ENCODE measurements at places on chromosomes 12 and 14. TPM values are rescaled to one million over a fixed set of nuclear protein-coding genes. Genes with fewer than 3 reads are reported as not detected.
A peak's percentile ranks its signal among the peaks of the same experiment; 100 is the strongest.

The NELL2 gene
- 10.2 TPM for total RNA-seq

DNA sequence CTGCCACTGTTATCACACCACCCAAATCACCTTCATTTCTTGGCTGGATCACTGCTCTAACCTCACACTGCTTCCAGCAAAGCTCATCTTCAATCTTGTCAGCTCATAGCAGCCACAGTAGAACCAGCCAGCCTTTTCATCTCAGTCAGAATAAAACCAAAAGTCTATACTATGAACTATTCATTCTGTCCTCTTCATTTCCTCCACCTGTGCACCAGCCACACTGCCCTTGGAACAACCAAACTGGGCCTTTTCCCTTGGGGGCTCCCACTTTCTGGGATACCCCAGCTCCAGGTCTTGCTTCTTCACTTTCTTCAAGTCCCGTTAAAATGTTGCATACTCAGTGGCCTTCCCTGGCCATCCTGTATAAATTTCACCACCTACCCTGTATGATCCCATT is 234.4 kb upstream of the DAAM1 start:
- H3K4me3 ChIP-seq, result no peak overlapping the region
- no peak overlapping the region for H3K27ac ChIP-seq
- H3K4me1 ChIP-seq, result peaks cover 5% of the 10 kb centered on the region
- no peak for DNase-seq

- H3K4me3 ChIP-seq, result no peak overlapping the region
- H3K27me3 ChIP-seq, result no peaks in the 10 kb centered on the region
- no peak for DNase-seq
- no peak overlapping the region for H3K27ac ChIP-seq
These were observed 72.7 kb downstream of the NIN start for GRCh38 chr14:50758305-50758704.

The CD63 gene
- total RNA-seq, result 230 TPM

- H3K36me3 ChIP-seq, result peaks cover 19% of the 10 kb centered on the region
- H3K4me1 ChIP-seq, result peaks cover 54% of the 10 kb centered on the region
- peak; percentile 58 for DNase-seq
- peak overlapping the region; percentile 89 for H3K27ac ChIP-seq
- no peaks in the 10 kb centered on the region for H3K27me3 ChIP-seq
- H3K4me3 ChIP-seq, result peak overlapping the region; percentile 13
These were observed 2.7 kb upstream of the RPS6KA5 start for GRCh38 chr14:91063119-91063518.

DNA sequence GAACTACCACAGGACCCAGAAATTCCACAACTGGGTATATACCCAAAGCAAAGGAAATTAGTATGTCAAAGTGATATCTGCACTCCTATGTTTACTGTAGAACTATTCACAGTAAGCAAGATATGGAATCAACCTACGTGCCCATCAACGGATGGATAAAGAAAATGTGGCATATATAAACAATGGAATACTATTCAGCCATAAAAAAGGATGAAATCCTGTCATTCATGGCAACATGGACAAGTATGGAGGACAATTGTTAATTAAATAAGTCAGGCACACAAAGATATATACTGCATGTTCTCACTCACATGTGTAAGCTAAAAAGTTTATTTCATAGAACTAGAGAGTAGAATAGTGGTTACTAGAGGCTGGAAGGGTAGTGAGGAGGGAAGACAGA is 97.0 kb downstream of the CEP83 start:
- no peak for DNase-seq
- H3K27ac ChIP-seq, result no peak overlapping the region
- H3K27me3 ChIP-seq, result no peaks in the 10 kb centered on the region

- no peak overlapping the region for H3K4me3 ChIP-seq
- H3K27ac ChIP-seq, result no peak overlapping the region
- no peaks in the 10 kb centered on the region for H3K36me3 ChIP-seq
- no peak for DNase-seq
- no peaks in the 10 kb centered on the region for H3K4me1 ChIP-seq
These were observed 1224.1 kb upstream of the SEL1L start for GRCh38 chr14:82757776-82758175.

The ESR2 gene
- total RNA-seq, result not detected

DNA sequence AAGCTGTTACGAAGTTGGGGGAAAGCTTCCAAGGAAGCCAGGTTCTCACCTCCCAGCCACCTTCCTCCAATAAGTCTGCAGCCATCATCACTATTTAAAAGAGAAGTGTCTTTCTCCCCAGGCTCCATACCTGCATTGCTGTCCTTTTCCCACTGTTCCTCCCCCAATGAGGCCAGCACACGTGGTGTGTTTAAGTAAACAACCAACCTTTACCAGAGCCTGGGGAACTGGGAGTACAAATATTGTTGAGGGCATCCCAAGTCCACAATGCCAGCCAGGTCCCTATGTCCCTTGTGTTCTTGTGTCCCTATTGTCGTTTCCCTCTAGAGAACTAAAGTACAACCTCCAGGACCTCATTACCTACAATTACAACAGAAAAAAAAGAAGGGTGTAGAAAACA is 49.2 kb upstream of the PNMA1 start:
- H3K27ac ChIP-seq, result peak overlapping the region; percentile 70
- no peak for DNase-seq
- H3K4me3 ChIP-seq, result no peak overlapping the region

DNA sequence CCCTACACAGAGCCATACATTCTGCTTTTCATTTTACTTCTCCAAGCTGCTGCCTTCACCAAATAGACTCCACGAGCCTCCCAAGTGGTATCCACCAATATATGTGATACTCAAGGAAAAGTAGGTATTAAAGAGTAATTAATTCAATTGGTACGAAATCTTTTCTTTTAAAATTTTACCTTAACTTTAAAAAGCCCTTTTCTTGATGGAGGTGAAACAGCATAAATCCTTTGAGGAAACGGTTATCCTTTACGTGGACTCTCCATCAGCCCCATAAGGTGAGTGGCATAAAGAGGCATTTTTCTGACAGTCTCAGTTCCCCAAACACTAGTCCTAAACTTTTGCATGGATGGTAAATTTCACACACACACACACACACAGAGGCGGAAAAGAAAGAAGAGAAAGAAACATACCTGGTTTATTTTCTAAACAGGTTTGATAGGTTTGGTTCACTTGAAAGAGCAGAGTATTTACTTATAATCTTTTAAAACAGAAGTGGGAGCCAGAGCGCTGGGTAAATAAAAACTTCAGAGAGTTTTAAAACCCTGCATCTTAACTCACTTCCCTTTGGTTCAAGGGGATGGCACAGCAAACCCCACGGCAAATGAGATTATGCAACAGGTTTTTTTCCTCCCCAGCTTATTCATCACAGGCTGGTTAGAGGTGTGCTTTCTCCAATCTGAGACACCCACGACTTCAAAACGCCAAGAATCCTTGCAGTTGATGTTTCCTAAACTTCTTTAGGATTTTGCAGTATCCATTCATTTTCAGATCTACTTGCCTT is 1.9 kb downstream of the DUSP16 start:
- H3K27ac ChIP-seq, result peak overlapping the region; percentile 92
- peaks cover 43% of the 10 kb centered on the region for H3K4me1 ChIP-seq
- H3K27me3 ChIP-seq, result no peaks in the 10 kb centered on the region
- H3K36me3 ChIP-seq, result peaks cover 43% of the 10 kb centered on the region
- DNase-seq, result peak; percentile 58

DNA sequence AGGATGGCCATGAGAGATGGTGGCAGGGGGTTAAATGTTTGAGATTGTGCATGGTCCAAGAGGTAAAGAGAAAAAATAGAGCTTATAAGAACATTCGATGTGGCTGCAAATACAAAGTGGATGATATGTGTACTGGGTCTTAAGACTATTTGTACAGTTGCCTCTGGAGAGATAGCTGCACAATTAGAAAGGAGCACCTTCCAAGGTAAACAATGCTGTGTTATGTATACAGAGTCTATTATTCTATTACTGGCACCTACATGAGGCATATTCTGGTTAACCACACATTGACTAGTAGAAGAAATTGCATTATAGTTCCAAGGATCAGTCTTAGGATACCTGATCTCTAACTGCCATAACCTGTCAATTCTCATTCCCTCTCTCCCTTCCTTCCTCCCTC is 238.0 kb upstream of the FOXN3 start:
- H3K4me1 ChIP-seq, result peaks cover 26% of the 10 kb centered on the region
- no peaks in the 10 kb centered on the region for H3K27me3 ChIP-seq
- H3K36me3 ChIP-seq, result peaks cover 20% of the 10 kb centered on the region

The ARHGEF40 gene
- 0.16 TPM for total RNA-seq

DNA sequence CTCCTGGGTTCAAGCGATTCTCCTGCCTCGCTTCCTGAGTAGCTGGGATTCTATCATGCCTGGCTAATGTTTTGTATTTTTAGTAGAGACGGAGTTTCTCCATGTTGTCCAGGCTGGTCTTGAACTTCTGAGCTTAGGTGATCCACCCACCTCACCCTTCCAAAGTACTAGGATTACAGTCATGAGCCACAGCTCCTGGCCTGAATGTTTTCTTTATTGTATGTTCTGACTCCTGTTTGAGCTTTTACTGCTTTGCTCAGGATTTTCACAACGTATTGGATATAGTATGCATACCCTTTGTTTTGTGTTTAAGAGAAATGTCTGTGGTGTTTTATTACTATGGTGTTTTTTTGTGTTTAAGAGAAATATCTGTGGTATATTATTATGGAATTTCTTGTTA is 37.2 kb downstream of the ATF7IP start:
- H3K27me3 ChIP-seq, result no peaks in the 10 kb centered on the region
- peaks cover 61% of the 10 kb centered on the region for H3K4me1 ChIP-seq
- no peak overlapping the region for H3K4me3 ChIP-seq
- no peak for DNase-seq

- no peaks in the 10 kb centered on the region for H3K4me1 ChIP-seq
These were observed 193.6 kb downstream of the KSR2 start for GRCh38 chr12:117774941-117775775.

DNA sequence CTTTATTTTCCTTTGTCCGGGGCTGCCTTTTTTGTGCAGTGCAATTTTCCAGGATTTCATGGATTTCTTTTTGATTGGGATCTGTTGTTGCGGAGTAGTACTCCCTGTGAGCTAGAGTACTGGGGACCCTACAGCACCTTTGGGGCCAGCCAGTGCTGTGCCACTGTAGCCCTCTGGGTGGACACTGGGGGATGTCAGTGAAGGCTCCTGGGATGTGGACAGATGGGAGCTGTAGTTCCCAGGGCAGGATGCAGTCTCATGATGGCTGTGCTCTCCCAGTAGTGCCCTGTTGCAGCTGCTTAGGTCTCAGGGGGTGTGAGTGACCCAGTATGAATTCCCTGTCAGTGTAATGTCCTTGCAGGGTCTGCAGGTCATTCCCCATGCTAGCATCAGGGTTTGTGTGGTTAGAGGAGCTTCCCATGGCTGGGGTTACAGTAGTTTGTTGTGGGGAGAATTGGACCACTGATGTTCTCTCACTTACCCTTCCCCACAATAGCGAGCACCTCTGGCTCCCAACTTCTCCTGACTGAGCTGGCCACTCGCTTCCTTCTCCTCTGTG is 72.2 kb downstream of the BRMS1L start:
- no peak overlapping the region for H3K4me3 ChIP-seq
- peaks cover 12% of the 10 kb centered on the region for H3K27me3 ChIP-seq
- no peak for DNase-seq
- no peak overlapping the region for H3K27ac ChIP-seq
- H3K4me1 ChIP-seq, result no peaks in the 10 kb centered on the region

DNA sequence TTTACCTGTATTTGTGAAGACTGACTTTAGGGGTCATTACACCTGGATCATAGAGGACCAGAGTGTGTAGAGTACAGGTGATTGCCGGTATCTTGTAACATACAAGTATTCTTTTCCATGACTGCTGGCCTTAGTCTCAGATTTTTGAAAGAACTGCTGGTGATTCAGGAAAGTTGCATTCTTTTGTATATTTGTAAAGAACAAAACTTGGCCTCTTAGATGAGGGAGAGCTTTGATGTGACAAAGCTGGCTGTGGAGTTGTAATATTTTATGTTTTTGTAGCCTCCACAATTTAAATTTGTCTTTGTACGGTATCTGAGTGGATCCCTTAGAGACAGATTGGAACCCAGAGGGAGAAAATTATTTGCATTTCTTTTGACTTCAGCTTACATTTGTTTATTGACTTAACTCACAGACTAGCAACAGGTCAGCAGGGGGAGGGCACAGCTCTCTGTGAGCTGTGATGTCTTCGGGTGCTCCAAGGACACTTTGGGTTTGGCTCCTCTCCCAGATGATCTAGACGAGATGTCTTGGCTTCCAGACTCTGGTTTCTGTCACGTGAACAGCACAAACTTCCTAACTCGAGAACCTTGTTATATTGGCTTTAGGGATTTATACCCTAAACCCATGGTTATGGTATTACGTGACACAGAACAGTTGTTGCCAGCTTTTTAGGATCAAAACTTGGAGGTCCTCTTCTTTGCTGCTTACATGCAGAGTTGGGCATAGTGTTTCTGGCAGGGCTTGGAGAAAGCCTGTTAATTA is 65.9 kb downstream of the DAAM1 start:
- H3K27ac ChIP-seq, result no peak overlapping the region
- no peaks in the 10 kb centered on the region for H3K27me3 ChIP-seq
- no peak overlapping the region for H3K4me3 ChIP-seq
- no peaks in the 10 kb centered on the region for H3K36me3 ChIP-seq
- H3K4me1 ChIP-seq, result no peaks in the 10 kb centered on the region
- no peak for DNase-seq

The FITM1 gene
- 1.0 TPM for total RNA-seq

The ALG10B gene
- total RNA-seq, result 14.6 TPM

DNA sequence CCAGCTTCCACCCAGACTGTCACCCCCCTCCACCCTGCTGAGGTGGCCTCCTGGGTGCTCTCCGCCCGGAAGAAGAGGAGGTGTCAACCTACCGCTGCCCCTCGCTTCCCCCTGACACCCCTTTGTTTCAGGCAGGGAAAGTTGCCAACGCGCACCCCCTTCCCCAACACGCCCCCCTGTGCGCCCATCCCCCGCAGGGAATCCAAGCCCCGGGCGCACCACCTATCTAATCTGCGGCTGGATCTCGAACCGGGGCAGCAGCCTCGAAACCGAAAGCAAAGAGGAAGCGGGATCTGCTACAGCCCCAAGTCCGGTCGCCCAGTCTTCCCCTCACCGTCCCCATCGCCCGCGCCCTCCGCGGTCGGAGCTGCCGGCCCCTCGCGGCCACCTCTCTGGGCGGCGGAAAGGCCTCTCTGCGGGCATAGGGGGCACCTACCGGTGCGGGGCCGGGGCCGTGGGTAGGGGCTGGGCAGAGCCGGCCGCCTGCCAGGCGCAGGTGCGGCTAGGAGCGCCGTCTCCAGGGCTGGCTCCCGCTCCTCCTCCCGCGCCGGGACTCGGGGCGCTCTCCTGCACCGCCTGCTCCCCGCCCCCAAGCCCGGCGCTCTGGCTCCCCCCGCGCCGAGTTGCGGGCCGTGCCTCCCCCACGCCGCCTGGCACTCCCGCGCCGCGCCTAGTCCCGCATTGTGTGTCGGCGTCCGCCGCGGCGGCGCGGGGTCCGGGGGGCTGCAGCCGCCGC is 18.3 kb upstream of the PLEKHH1 start:
- H3K4me1 ChIP-seq, result peaks cover 2% of the 10 kb centered on the region
- DNase-seq, result peak; percentile 47
- H3K4me3 ChIP-seq, result peak overlapping the region; percentile 81

The GOLT1B gene
- 46.1 TPM for total RNA-seq

DNA sequence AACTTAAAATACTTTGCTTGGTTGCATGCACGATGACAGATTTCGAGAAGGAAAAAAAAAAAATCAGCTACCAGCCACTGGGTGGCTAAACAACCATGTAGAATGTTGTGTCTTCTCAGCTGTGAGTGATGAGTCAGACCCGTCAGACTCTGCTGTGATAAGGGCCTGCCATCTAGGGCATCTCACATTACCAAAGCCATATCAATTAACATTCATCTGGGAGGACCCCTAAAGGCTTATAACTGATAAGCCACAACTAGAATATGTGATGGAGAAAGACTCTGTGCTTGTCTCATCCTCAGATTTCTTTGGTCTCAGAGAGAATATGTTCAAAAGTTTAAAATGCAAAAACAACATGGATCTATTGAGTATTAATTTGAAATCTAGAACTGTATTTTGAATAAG is 111.5 kb downstream of the PAX9 start:
- DNase-seq, result no peak
- H3K4me3 ChIP-seq, result no peak overlapping the region
- no peaks in the 10 kb centered on the region for H3K27me3 ChIP-seq
- no peaks in the 10 kb centered on the region for H3K4me1 ChIP-seq
- H3K27ac ChIP-seq, result no peak overlapping the region

Measured in activated T-helper 2 cell treated with anti-CD3 and anti-CD28 coated beads, Interferon-gamma antibody, Interleukin-2, Interleukin-4, amounts not matched to agents 10 μg/mL and 5 μg/mL and 100 μg/mL, durations not matched to agents 14 hours and 24 hours and 36 hours (primary cell).